ENCODE measurements at places on chromosomes 4 and X. TPM values are rescaled to one million over a fixed set of nuclear protein-coding genes. Genes with fewer than 3 reads are reported as not detected.

GLRB gene
- 19.6 TPM for total RNA-seq

DNA sequence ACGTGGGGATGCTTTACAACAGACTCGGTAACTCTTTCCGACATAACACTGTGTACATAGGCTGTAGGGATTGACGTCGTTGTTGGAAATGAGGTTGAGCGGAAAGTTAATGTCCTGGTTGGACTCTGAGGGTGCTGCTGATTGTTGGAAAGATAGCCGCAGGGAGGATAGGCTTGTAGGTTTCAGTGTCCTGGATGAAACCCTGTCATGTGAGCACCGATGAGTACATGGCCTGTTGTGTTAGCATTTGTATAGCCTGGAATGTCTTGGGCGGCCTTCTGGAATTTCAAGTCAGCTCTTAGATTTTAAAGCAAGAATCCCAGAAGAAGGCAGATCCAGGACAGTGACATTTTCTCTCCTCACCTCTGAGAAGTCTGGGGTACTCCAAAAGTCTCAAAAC lies 63.3 kb downstream of the TBC1D14 start:
- H3K4me1 ChIP-seq, result peaks cover 12% of the 10 kb centered on the region
- no peak overlapping the region for H3K27ac ChIP-seq
- no peak overlapping the region for H3K4me3 ChIP-seq
- H3K27me3 ChIP-seq, result no peaks in the 10 kb centered on the region
- peaks cover 2% of the 10 kb centered on the region for H3K36me3 ChIP-seq

- H3K36me3 ChIP-seq, result no peaks in the 10 kb centered on the region
- H3K27ac ChIP-seq, result no peak overlapping the region
- DNase-seq, result no peak
- H3K4me3 ChIP-seq, result no peak overlapping the region
Measured at GRCh38 chrX:19245711-19246269, 97.9 kb upstream of the PDHA1 start.

DNA sequence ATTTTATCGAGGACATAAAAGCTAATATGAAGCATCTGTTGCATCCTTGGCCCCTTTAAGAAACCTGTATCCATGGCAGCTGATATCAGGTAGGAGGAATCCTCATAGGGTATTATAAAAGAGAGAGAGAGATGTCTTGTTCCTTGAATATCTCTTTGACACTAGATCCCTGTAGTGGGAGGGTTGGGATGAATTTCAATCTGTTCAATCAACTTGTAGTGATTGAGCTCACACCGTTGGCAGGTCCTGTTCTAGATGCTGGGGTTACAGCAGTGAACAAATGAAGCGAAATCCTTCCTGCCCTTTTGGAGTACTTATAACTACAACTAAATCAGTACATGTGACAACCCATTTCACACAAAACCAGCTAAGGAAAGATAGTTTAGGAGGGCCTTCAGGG lies 35.3 kb upstream of the GATB start:
- peaks cover 25% of the 10 kb centered on the region for H3K4me1 ChIP-seq
- H3K27ac ChIP-seq, result no peak overlapping the region
- no peaks in the 10 kb centered on the region for H3K36me3 ChIP-seq
- DNase-seq, result no peak
- H3K27me3 ChIP-seq, result no peaks in the 10 kb centered on the region

GAGE12F gene
- not detected for total RNA-seq

RTL9 gene
- total RNA-seq, result 0.93 TPM

GRCh38 chr4:61831987-61832386 lies 631.9 kb downstream of the ADGRL3 start:
- no peaks in the 10 kb centered on the region for H3K4me1 ChIP-seq
- no peak overlapping the region for H3K4me3 ChIP-seq
- no peak for DNase-seq
- no peaks in the 10 kb centered on the region for H3K27me3 ChIP-seq
- no peak overlapping the region for H3K27ac ChIP-seq

DNA sequence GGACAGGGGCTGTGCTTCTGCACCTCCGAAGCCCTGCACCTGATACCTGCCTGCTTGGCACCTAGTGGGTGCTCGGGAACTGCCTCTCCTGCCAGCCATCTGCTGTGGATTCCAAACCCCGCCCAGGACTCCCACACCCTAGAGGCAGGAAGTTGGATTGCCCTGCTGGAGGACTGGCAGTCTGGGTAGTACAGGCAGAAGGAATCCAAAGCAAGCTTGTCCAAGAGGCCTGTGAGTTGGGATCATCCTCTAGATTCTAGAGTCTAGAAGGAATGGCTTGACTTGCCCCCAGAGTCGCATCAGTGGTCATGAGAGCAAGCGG lies 64.6 kb upstream of the MTM1 start:
- peaks cover 11% of the 10 kb centered on the region for H3K4me1 ChIP-seq
- H3K27ac ChIP-seq, result no peak overlapping the region
- no peak overlapping the region for H3K4me3 ChIP-seq
- H3K36me3 ChIP-seq, result no peaks in the 10 kb centered on the region

DNA sequence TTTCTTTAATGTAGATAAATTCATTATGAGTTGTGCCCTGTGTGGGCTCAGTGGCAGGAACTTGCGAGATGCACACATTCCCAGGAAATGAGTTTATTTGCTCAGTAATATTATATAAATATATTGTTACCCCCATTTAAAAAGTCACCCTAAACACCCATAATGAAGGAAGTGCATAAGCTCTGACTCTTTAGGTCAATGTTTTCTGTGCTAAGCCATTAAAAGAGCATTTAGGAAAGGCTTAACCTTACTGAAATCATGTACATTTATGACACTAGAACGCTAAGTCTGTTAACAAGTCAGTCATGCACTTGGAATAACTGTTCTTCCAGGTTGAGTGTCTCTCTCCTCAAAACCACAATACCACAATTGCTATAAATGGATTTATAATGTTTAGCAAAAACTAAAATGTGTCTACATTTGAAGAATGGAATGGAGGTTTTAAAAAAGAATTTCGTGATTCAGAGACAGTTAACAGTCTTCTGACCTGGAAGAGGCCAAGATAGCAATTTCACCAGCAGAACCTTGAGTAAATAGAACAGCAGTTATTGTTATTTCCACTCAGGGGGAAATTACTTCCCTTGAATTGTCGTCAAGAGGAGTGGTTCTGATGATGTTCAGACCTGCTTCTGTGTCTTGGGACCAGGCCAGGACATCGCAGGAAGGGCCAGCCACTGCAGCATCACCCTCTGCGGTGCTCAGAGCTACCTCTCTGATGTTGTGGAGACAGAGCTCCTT lies 91.1 kb upstream of the VEGFC start:
- no peak for DNase-seq
- H3K4me3 ChIP-seq, result no peak overlapping the region
- no peak overlapping the region for H3K27ac ChIP-seq
- no peaks in the 10 kb centered on the region for H3K27me3 ChIP-seq
- H3K4me1 ChIP-seq, result no peaks in the 10 kb centered on the region
- H3K36me3 ChIP-seq, result no peaks in the 10 kb centered on the region

TRPC5OS gene
- total RNA-seq, result not detected

GPR119 gene
- not detected for total RNA-seq

DNA sequence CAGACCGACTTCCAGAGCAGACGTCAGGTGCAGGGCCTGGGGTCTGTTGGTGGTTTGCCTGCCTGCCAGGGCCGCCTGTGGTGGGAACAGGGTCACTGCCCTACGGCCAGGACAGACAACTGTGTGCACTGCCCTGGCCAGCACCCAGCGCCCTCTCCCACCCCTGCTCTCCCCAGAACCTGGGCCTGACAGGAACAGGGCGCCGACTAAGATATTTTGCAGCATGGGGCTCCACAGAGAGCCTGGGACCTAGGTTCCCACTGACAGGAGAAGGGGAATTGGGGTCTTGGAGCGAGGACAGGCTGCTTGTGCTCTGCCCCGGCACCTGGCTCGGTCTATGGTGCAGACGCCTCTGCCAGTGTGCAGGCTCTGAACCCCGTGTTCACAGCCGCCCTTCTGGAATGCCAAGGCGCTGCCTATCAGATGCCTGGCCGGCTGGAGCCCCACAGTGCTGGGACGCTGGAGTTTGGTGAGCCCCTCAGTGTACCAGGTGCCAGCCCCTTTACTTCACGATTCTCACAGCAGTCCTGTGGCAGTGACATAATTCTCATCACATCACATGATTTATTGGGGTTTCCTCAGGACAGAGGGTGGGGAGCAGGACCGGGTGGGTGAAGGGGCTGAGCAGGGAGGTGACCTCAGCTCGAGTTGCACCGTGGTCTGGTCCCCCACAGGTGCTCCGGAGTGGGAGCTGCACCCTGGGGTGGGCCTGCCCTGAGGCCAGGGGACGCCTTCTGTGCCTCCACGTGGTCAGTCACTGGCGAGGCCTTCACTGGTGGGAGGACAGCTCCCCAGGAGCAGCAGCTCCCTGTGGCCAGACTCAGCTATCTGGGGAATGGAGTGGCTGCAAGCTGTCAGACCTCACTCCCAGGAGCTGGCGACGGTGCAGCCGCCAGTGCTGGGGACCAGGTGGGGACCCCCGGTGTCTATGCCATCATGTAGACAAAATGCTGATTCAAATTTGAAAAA lies 113.8 kb upstream of the LRPAP1 start:
- no peaks in the 10 kb centered on the region for H3K4me1 ChIP-seq
- no peak for DNase-seq

GRCh38 chrX:7435822-7436221 lies 287.9 kb upstream of the PUDP start:
- no peaks in the 10 kb centered on the region for H3K36me3 ChIP-seq
- H3K27ac ChIP-seq, result no peak overlapping the region
- H3K27me3 ChIP-seq, result no peaks in the 10 kb centered on the region
- H3K4me1 ChIP-seq, result no peaks in the 10 kb centered on the region
- no peak for DNase-seq

DCAF8L2 gene
- total RNA-seq, result not detected

- no peak overlapping the region for H3K27ac ChIP-seq
- no peak for DNase-seq
- peaks cover 13% of the 10 kb centered on the region for H3K27me3 ChIP-seq
- no peaks in the 10 kb centered on the region for H3K4me1 ChIP-seq
- no peaks in the 10 kb centered on the region for H3K36me3 ChIP-seq
Measured at GRCh38 chrX:73448379-73448778, 1.5 kb downstream of the CDX4 start.

DNA sequence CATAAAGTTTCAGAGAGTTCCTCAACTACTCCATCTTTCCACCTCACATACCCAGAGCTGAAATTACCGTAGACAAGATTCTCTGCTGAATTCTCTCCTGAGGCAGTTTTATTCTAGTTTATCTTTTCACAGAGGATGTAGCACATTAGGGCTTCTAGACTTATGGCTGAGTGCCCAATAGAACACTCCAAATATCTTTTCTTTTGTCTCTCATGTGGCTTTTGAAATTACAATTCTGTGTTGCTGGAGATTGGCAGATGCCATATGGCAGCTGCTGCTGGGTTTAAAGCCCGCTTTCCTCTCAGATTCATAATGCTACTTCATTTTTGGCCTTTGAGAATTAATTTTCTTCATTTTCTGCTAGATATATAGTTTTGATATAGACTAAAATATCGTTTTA lies 107.6 kb upstream of the BANK1 start:
- H3K36me3 ChIP-seq, result no peaks in the 10 kb centered on the region
- H3K27ac ChIP-seq, result no peak overlapping the region
- H3K4me1 ChIP-seq, result no peaks in the 10 kb centered on the region
- DNase-seq, result no peak

SCML1 gene
- 4.9 TPM for total RNA-seq

DNA sequence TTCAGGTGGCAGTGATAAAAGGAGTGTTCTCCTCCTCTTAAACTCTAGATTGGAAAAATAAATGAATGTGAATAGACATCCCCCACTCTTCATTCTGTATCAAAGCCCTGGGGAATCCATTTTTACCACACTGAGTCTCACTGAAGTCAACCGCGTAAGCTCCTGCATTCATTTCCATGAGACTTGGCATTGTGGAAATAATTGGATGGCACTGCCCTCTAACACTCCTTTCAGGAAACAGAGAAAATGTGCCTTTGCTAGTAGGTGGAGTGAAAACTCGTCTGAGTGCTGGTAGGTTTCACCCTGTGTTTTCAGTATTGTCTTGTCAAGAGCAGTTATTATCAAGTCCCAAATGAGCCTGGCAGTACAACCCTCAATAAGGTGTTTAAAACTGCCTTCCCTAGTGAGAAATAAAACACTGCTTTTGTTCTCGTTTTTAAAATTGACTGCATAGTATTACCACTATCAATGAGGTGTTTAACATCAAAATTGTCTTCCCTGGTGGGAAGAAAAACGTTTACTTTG lies 9.7 kb upstream of the CDKN2AIP start:
- peaks cover 14% of the 10 kb centered on the region for H3K4me1 ChIP-seq
- no peaks in the 10 kb centered on the region for H3K36me3 ChIP-seq
- H3K4me3 ChIP-seq, result no peak overlapping the region
- H3K27ac ChIP-seq, result no peak overlapping the region

BEX3 gene
- total RNA-seq, result 156 TPM

DNA sequence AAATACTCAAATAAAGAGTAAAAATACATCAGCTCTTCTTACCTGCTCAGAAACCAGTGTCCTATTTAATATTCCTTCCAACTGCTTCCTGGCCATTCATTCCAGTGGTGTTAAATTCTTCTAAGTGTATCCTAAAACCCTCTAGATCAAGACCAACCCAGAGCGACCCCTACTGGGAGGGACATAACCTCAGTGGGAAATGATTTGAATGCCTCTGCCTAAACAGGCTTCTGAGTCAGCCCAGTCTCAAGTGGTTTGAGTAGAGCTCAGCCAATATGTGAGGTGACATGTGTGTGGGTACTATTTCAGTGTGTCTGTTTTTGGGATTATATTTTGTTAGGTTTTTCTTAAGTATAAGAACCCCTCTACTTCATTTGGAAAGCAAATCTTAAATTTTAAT lies 133.6 kb upstream of the ARHGEF9 start:
- DNase-seq, result no peak
- no peaks in the 10 kb centered on the region for H3K27me3 ChIP-seq
- H3K36me3 ChIP-seq, result no peaks in the 10 kb centered on the region
- no peaks in the 10 kb centered on the region for H3K4me1 ChIP-seq

DNA sequence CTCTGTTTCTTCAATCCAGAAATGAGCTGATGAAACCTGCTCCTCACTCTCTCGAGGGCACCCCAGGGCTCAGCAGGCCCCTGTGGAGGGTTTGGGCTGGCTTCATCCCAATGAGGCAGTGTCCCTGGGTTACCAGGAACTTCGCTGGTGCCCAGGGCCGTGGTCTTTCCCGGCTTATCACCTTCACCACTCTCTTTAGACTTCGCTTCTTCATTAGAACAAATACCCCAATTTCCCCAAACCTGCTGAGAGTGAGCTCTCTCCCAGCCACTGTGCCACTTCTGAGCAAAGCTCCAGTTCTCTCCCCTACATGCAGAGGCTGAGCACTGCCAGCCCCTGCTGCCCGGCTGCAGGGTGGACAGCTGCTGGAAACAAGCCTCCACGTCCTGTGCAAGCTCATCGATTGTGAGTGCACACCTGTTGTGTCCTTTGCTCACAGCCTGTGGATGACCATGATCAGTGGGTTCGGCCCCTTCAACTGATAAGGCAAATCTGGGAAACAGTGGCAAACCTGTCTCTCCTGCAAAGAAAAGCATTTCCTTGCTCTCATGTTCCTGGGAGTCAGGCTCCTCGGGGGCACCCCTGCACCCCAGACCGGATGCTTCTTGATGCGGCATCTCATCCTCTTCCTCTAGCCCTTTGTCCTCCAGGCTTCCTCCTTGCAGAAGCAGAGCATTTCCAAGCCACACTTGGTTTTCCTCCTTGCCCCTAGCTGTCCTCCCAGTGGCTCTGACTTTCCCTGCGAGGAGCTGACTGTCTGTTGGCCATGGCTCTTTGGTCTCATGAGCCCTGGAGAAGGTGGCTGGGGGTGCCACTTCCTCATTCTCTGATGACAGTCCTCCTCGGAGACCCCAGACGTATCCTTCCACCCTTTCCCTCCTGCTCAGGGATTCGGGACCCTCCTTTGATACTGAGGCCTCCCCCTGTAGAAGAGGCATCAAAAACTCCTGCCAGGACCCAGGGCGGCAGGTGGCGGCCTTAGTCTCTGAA lies 28.7 kb downstream of the C4orf50 start:
- H3K36me3 ChIP-seq, result no peaks in the 10 kb centered on the region
- peaks cover 59% of the 10 kb centered on the region for H3K27me3 ChIP-seq
- DNase-seq, result no peak
- no peak overlapping the region for H3K27ac ChIP-seq

PAGE2B gene
- total RNA-seq, result not detected
